NCI-H187 treated with DMSO at 0.1 percent for 48 hours (cell line): ENCODE measurements at places on chromosomes 7 and 10.

DNA sequence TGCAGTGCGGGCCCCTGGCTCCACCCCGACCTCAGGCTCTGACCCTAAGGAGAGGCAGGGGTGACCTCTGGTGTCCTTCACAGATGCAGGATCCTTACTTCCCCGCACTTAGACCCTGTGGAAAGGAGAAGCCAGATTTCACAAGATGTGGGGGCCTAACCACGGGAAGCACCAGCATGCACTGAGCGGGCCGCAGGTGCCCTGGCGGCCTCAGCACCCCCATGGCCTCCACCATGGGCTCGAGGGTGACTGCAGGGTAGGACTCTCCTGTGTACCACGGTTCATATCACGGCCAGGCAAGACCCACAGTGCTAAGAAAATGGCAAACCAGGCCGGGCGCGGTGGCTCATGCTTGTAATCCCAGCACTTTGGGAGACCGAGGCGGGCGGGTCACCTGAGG is 410.0 kb upstream of the FOXK1 start:
- DNase-seq: no peak

DNA sequence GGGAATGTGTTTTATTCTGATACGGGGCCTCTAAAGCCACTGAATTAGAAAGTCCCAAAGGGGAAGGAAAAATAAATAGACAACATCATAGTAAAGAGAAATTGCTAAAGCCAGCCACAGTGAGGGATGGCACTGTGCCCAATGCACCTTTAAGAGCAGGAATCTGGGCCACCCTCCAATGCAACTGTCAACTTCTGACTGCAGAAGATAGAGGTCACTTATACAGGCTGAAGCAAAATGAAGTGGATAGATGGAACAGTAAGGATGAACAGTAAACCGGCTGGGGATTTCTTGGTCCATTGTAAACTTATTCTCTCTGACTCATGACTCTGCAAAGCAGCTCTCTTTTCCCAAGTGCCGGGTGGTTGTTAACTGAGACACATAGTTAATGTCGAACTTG is 54.0 kb upstream of the KCNIP2 start:
- DNase-seq: peak; percentile 18

DNA sequence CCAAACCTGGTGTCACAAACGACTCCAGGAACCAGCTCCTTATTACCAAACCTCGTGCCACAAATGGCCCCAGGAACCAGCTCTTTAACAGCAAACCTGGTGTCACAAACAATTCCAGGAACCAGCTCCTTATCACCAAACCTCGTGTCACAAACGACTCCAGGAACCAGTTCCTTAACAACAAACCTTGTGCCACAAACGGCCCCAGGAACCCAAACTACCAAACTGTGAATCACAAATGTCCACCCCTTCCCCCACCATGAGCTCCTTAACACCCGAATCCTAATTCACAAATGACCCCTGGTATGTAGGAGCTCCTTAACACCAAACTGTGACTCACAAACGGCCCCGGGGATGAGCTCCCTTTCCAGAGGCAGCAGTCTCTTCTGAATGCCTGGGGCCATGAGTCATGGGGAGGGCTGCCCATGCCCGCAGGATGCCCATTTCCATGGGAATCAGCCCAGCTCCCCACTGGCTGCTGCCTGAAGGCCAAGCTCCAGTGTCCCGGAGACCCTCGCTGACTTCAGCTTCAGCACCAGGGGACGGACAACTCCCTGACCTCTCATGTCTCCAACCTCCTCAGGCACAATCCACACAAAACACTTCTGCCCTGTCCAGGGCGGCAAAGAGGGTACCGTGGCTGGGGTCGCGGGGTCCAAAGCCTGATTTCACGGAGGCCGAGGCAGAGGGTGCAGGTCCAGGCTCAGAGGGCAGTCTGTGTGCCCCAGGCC is 213.1 kb downstream of the ELFN1 start:
- no peak for DNase-seq

- no peak for DNase-seq
Measured at GRCh38 chr7:148566736-148567135, 23.8 kb upstream of the C7orf33 start.

GRCh38 chr7:52482076-52482475 is 553.4 kb upstream of the POM121L12 start:
- DNase-seq: no peak

DNA sequence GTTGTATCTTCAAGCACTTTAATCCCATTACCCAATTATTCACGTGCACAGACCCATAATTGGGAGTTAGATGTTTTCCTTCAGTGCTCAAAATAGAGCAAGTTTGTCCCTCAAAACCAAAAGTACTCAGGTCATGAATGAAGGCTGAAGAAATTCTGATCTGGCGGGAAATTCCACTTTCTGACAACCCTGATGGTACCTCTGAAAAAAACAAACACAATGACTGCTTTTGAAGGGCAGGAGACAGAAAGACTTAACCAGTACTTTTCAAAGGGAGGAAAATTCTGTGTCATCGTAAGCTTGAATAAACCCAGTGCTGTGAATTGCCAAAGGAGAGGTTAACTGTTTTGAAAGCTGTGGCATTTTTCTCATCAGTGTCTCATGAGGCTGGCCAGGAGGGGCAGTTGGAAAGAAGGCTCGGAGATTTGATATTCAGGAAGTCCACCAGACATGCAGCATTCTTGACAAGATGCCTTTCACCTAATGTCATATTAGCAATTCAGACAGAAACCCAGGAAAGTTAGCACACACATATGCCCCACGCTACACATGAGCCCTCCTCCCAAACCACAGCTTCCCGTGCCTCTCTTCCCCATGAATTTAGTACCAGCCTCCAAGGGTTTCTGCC is 347.0 kb downstream of the KCNMA1 start:
- DNase-seq: no peak
